ENCODE measurements at places on chromosomes 12 and 14.
A peak's percentile ranks its signal among the peaks of the same experiment; 100 is the strongest.

GRCh38 chr14:36070031-36070719, 106.3 kb downstream of the PTCSC3 start:
- DNase-seq: peak; percentile 40

DNA sequence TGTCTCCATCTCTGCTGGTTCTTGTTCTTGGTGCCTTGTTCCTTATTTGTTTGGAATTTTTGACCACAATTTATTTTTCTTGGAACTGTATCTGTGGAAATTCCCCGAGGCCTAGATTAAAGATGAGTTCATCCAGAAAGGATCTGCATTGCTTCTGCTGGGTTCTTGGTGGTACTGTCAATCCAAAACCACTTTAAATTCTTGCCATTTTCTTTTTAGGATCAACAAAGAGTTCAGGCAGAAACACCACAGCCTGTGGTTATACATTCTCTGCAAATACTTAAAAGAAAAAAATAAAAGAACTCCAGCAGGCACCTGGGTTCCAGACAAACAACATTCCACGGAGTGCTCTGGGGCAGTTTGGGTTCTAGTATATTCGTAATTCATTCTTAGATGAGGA, 6.0 kb upstream of the VAMP1 start:
- peak; percentile 58 for DNase-seq

- peak; percentile 57 for DNase-seq
Observed at GRCh38 chr14:31692376-31692781, 131.2 kb downstream of the NUBPL start.

- no peak for DNase-seq
Observed at GRCh38 chr12:122352394-122352793, 70.1 kb downstream of the CLIP1 start.

DNA sequence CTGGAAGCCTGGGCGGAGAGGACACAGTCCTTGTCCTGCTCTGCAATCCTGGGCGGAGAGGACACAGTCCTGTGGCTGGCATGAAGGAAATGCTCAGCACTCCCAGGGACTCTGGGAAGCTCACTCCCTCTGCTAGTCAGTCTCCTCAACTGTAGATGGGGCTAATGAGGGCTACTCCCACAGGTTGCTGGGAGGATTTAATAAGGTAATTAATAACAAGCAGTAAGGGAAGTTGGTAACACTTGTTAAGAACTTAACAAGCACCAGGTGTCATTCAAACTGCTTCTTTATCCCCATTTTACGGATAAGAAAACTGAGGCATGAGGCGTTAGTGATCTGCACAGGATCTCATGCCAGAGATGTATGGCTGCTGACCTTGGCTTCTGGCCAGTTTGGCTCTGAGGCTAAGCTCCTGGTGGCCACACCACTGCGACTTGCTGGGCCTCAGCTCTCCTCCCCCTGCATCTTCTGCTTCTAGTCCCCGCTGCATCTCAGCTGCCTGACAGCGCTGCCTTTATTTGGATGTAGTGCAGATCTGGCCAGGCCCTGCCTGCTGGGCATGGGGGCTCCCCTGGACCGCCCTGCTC, 54.1 kb upstream of the BEGAIN start:
- DNase-seq: no peak
